Stimulated activated CD8-positive, alpha-beta memory T cell treated with anti-CD3 and anti-CD28 coated beads, Interleukin-4, amount 100 ng/mL, for 4 hours (primary cell): ENCODE measurements at places on chromosomes 6 and 20.
A peak's percentile ranks its signal among the peaks of the same experiment; 100 is the strongest.

GRCh38 chr6:148128014-148128730 lies 214.5 kb upstream of the SASH1 start:
- no peak for DNase-seq

GRCh38 chr20:55053389-55053788 lies 578.0 kb downstream of the DOK5 start:
- no peak for DNase-seq

GRCh38 chr6:52547647-52548352 lies 29.1 kb downstream of the TRAM2 start:
- DNase-seq: no peak

- DNase-seq: peak; percentile 12
Measured at GRCh38 chr20:3092611-3093379, 8.3 kb upstream of the AVP start.

GRCh38 chr20:12241065-12241464 lies 323.4 kb downstream of the BTBD3 start:
- no peak for DNase-seq

DNA sequence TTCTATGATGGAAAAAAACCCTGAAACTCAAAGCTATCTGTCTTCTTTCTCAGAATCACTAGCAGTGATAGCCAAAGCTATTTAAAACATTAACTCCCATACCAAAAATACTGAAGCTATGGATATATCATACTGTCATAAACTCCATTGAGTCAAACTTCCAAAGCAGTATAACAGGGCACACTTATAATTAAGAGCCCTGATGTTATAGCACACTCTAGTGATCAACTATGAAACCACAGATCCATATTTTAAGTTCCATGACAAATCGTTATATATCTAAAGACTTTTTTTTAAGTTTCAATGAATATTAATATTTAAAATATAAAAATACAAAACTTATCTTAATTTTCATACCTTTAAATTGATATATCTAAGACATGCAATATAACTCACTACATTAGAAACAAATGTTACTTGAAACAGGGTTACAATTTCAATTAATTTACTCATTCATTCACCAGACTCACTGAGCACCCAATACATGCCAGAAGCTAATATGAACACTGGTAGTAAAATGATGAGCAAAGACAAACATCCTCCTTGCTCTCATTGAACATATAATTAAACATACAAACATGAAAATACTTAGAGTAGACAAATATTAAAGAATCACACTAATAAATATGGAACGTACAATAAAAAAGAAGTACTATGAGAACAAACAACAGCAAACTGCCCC lies 69.3 kb downstream of the IBTK start:
- DNase-seq: no peak

GRCh38 chr20:57167971-57168701 lies 98.3 kb downstream of the BMP7 start:
- no peak for DNase-seq

- no peak for DNase-seq
Measured at GRCh38 chr20:5797843-5798462, 47.8 kb downstream of the SHLD1 start.

DNA sequence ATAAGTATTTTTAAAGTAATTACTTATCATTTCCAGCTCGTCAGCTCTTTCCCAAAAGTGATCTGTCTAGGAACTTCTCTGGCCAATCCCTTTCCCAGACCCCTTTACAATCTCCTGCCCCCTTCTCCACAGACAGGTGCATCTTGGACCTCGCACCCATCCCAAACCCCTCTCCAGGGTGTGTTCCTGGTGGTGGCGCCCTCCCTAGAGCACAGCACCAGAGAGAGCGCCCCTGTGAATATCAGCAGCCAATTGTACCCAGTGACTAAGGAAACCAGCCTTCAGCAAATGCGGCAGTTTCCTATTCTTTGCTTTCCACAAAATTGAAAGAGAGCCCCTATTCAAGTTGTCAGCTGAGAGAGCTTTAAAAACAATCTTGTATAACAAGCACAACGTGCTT lies 157.7 kb downstream of the RNASET2 start:
- DNase-seq: no peak

DNA sequence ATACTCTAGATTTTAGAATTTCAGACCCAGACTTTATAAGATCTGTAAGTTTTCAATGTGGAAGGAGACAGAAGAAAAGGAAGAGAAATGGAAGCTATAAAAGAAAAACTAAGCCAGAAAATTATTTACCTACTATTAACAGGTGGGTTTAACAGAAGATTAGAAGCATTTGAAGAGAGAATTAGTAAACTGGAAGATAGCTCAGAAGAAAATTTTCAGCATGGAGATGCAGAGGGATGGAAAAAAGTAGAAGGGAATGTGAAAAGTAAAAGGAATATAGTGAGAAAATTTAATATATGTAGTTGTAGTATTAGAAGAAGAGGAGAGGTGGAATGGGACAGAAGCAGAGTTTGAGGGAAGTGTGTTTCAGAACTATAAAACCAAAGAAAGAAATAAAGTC lies 56.1 kb downstream of the QKI start:
- DNase-seq: no peak

GRCh38 chr6:112183271-112183671 lies 71.1 kb downstream of the LAMA4 start:
- DNase-seq: no peak

DNA sequence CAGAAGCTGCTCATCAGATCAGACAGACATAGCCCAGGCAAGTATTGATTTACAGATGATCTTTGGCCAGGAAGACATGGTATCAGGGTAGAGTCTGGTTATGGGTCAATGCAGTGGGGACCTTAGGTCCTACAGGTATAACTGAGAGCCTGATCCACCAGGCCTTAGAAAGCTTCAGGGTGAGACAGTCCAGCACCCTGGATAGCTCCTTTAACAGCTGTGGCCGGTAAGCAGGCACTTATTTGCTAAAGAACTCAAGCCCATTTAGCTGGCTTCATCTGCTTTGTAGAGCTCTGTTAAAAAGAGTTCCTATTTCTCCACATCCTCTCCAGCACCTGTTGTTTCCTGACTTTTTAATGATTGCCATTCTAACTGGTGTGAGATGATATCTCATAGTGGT lies 39.6 kb downstream of the ESR1 start:
- DNase-seq: no peak

GRCh38 chr6:158220786-158221442 lies 52.8 kb downstream of the GTF2H5 start:
- DNase-seq: peak; percentile 47

- no peak for DNase-seq
Measured at GRCh38 chr6:157974341-157974894, 7.2 kb upstream of the SYNJ2 start.

- no peak for DNase-seq
Measured at GRCh38 chr6:149987602-149988107, 23.9 kb downstream of the ULBP1 start.

DNA sequence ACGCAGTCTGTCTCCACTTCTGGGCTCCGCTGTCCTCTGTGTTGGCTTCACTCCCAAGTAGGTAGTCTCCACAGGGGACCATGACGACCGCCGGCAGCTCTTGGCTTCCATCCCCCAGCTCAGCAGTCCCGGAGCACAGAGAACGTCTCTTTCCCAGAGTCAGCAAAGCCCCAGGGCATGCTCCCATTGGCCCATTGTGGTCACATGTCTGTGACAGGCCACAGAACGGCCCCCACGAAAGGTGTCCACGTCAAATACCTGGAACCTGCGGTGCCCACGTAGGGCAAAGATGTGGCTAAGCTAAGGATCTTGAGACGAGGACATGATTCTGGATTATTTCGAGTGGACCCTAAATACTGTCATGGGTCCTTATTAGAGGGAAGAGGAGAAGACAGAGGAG lies 438.4 kb upstream of the SULF2 start:
- no peak for DNase-seq

GRCh38 chr6:135869857-135870256 lies 18.4 kb downstream of the PDE7B start:
- no peak for DNase-seq

GRCh38 chr20:23671479-23671878 lies 17.4 kb downstream of the CST4 start:
- DNase-seq: no peak

GRCh38 chr6:141969201-141969600 lies 163.5 kb upstream of the GJE1 start:
- no peak for DNase-seq

DNA sequence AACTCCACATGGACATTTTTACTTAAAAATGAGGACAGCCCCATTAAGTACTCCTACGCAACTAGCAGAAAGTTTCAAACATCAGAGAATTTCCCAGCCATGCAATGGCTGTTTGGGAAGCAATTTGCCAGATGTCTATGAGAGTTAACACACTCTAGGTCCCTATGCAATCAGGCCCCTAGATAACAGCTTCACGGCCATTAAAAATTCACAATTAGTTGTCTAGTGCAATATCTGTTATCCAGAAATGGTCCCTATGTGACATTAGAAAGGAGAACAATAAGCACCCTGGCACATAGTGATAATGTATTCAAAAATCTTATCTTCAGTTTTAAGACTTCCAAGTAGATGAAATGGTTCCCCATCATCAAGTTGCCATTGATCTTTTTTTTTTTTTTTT lies 174.3 kb upstream of the NRSN1 start:
- DNase-seq: no peak

DNA sequence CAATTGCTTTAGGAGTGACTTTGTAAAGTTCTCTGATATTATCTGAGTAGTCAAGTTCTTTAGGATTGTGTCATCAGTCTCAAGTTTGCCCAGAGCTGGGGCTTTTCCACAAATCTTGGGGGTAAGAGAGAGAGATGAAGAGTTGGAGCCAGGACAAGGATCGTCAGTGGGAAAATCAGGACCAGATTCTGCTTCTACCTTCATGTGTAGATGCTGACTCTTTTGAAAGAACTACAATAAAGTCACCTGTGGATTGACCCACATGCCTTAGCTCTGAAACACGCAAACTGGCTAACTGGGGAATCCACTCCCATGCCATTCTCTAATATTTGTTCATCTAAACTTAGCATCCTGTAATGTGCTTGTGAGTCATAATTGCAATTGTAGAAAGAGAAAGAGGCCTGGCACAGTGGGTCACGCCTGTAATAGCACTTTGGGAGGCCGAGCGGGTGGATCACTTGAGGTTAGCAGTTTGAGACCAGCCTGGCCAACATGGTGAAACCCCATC lies 15.6 kb upstream of the BICRAL start:
- DNase-seq: no peak
